ENCODE measurements at places on chromosomes 3 and 15.

DNA sequence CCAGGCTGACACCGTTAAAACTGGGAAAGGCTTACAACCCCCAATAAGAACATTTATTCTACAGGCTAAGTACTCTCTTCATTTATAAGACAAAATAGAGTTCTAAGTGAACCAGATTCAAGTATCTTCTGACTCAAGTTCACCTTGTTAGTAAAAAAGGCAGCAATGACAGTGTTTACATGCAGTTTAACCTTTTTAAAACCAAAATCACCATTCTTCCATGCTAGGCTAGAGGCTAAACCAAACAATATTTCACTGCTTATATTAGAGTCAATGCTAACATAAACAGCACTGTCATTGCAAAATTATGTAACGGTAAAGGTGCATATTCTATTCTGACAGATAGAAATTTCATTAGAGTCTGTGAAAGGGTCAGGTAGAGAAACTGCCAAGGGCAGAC lies 118.0 kb downstream of the FBN1 start:
- DNase-seq, result no peak

DNA sequence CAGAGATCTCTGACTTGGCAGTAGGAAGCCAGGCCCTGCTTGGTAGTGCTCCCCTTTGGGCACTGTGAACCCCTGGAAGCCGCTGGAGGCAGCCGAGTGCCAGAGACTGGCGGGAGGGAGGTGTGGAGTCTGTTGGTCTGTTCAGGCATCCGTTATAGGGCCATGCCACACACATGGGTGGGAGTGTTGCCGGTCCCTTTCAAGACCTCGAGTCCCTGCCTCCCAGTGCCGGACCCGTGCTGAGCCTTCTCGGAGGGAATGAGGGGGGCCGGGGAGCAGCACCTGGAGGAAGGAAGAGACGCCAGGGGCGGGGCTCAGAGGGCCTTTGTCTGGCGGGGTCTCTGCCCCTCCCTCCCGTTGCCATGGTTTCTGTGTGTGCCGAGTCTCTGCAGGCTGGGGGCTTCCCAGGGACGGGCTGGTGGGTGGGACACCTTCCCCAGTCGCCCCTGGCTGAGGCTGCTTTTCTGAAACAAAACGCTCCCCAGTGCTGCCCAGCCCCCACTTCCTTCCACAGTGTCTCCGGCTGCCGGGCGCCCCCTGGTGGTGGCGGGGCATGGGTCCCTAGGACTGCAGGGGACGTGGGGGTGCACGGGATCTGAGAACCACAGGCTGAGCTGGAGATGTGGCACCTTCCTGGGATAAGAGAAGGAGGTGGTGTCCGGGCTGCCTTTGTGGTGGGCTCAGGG lies 10.0 kb downstream of the GNAI2 start:
- DNase-seq, result peak; percentile 78

GRCh38 chr15:66287461-66288057 lies 5.8 kb upstream of the DIS3L start:
- DNase-seq, result peak; percentile 65

DNA sequence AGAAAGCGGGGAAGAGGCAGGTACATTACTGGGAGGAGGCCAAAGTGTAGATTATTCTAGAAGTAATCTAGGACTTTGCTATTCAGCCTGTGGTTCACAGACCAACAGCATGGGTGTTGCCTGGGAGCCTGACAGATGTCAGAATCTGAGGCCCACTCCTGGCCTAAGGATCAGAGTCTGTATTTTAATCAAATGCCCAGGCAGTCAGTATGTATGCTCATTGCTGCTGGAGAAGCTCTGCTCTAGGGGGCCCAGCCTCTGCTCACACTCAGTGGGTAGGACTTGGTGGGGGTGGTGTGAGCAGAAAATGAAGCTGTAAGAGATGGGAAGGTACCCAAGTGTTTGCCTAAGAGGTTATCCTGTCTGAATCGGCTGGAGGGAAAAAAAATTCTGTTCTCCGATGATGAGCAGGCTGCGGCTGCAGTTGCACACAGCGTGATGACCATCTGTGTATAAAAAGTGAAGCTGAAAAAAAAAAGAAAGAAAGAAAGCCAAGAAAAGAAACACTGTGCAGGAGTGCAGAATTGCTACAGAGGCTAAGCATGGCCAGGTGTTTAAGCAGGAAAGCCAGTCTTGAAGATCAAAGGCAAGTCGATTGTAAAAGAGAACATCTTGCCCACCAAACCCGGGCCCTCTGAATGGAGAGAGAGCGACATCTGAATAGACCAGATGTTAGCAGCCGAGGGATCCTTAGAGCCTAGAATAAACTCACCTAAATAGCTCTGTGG lies 65.2 kb downstream of the EIF4E3 start:
- no peak for DNase-seq

DNA sequence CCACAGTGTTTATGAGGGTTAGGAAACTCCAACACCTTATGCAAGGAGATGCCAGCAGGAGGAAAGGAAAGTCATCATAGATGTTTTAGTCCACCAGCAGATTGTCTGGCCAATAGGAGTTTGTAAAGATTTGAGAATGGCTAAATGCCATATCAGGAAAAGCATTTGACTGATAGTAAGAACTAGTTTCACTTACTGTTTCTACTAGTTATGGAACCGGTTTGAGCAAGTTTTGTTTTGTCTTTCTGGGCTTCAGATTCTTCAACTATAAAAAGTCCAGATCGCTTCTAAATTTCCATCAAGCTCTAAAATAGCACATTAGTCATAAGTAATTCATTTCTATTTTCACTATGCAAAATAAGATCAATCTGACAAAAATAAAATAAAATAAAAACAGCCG lies 254.8 kb upstream of the TMCO5A start:
- no peak for DNase-seq

GRCh38 chr15:53009093-53009492 lies 219.0 kb upstream of the ONECUT1 start:
- DNase-seq, result no peak

DNA sequence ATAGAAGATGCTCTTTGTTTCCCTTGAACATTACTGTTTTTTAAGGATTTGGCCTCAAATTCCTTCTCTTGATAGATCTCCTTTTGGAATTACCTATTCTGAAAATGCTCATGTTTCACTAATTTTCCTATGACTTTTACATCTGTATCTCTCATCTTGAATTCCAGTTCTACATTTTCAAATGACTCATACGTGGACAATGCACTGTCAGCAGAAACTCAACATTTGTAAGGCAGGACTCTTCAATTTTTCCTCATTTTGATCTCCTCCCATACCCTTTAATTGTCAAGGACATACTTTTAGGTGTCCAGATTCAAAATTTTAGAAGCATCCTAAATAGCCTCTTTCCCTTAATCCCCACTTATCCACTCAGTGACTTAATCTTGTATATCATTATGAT lies 341.0 kb upstream of the RASGRP1 start:
- no peak for DNase-seq

DNA sequence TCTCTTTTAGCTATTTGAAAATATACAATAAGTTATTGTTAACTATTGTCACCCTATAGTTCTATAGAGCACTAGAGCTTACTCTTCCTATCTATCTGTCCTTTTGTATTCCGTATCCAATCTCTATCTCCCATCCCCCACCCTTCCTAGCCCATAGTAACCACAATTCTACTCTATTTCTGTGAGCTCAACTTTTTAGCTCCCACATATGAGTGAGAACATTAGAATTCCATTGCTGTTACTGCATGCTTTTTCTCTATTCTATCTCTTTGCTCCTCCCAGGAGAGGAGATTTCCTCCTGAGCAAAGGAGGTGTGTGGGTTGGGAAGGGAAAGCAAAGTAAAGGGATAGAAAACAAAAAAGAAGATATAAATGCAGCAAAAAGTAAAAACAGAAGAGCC lies 105.6 kb upstream of the SLC4A7 start:
- DNase-seq, result no peak

DNA sequence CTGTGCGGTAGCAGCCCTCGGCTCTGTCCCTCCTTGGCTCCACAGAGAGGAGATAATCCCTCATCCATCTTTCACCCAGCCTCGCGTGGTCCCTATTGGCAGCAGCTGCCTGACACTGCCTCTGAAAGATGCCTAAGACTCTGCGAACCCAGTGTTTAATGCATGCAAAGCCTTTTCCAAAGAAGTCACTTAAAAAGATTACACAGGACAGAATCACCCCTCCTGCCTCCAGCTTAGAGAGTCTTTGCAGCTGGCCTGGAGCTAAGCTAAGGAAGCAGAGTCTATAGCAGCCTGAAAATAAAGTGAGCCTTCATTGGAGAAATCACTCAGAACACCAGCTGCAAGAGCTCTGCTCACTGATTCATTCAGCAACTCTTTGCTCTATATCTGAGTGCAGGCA lies 247.2 kb downstream of the SHQ1 start:
- no peak for DNase-seq

Data from NAMALWA (cell line).